ENCODE measurements at places on chromosomes 1 and 21.

GRCh38 chr1:187092104-187092503 is 263.4 kb downstream of the PLA2G4A start:
- no peak for DNase-seq

DNA sequence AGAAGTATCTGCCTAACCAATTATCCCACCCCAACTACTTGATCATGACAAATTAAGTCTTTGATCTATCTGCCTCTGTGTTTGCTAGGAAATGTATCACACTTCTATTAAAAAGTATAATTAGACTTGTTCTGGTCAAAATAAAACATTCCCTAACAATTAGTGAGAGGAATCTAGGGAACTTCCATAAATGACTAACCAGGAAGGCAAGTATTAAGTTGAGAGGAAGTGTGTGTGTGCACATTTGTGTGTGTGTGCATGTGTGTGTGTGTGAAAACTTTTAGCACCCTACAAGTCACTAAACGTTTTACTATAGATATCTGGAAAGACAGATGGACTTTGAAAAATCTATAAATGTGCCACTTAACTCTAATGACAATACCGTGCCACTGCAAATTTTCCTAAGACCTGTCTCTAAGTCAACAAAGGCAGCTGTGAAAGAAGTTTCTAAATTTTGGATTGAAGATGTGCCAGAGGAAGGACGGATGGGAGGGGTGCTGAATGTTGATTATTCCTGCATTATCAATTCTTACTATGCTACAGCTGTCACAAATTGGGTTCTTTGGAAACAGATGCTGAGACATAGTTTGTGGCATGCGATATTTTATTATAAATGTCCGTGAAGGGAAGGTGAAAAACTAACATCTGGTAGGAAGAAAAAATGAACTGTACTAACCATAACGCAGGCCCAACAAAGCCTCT is 567.1 kb downstream of the PTPRC start:
- no peak for DNase-seq

GRCh38 chr1:221822591-221822990 is 80.7 kb upstream of the DUSP10 start:
- no peak for DNase-seq

DNA sequence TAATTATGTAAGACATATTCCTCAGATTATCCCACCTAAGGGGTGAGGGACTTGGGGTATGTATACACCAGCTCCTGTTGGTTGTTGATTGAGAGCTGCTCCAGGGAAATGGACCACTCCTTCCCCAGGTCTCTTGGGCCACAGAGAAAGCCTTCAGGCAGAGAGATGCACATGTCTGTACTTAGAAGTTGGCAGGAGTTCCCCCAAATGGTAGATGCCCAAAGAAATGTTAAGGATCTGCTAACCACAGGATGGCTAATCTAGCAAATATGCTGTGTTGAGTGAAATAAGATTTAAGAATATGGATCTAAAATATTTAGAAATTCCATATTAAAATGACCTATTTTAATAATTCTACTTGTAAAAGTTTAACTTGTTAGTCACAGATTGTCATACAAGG is 100.8 kb upstream of the DNAH14 start:
- DNase-seq: no peak

DNA sequence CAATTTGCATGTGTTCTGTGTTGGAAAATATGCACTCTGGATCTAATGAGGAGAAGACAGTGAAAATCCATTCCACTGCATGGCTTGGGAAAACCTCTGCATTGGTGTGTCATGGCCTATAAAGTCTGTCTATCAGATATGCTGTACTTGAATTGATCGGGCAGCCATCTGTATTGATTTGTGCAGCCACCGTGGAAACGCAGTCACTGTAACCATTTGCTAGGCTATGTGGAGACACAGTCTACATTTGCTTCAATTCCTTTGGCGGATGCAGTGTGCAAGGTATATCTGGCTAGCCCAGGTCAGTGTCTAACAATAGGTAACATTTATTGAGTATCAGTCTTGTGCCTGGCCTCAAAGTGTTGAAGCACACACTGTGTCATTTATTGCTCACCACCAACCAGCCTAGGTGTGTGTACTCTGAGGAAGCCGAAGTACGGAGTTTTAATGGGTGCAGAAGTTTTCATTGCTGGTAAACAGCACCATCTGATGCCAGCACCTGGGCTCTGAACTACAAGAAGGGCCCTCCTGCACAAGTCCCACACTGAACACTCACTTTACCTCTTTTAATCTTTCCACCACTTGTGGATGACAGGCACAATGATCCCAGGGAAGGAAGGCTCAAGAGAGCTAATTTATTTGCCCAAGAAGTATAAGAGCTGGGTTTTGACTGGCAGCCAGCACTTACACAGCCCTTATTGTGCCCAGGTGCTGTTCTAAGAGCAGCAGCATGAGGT is 83.4 kb downstream of the DAB1 start:
- DNase-seq: no peak

- DNase-seq: no peak
These were observed 45.4 kb upstream of the FOXO6 start for GRCh38 chr1:41315871-41316270.

- no peak for DNase-seq
These were observed 13.7 kb upstream of the PIGC start for GRCh38 chr1:172457479-172458130.

GRCh38 chr1:30005972-30006619 is 717.3 kb downstream of the MATN1 start:
- DNase-seq: no peak

GRCh38 chr1:89900791-89901708 is 80.2 kb downstream of the LRRC8D start:
- no peak for DNase-seq

GRCh38 chr1:110524311-110525248 is 5.6 kb upstream of the KCNA10 start:
- no peak for DNase-seq

DNA sequence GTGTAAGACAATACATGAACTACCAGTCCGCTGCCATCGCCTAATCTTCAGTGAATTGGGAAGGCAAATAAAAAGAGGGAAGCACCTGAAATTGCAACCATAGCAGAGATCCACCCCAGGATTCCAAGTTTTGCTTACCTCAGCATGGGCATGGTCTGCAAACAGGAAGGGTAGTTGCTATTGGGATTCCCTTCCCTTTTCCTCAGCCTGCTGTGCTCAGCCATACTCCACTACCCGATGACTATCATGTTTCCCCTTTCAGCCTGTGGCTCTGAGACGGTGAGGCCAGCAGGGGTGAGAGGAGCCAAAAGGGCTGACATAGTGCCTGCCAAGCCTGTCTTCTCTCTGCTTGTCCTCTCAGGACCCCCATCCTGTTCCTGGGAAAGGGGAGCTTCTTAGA is 64.2 kb downstream of the GPR137B start:
- DNase-seq: no peak

DNA sequence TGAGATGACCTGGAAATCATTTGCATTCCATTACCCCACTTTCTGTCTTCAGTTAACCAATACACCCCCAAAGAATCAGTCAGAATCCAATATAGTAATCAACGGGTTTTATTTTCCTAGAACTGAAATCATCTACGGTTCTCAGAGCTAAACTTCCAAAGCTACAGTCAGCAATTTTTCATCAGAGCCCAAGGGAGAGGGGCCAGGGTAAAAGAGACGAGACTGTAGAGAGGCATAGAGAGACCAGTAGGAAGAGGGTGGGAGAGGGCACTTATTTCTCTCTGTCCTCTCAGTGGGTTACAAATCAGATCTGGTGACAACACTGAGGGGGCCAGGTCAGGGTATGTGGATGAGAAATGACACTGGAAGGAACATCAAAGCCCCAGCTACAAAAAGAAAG is 1.1 kb upstream of the MRPL24 start:
- DNase-seq: no peak

GRCh38 chr1:62082456-62083363 is 111.9 kb upstream of the L1TD1 start:
- no peak for DNase-seq

- DNase-seq: no peak
These were observed 578.9 kb upstream of the NR5A2 start for GRCh38 chr1:199448646-199449045.
